LHCN-M2 (cell line): ENCODE measurements at places on chromosomes 16 and 17.

DNA sequence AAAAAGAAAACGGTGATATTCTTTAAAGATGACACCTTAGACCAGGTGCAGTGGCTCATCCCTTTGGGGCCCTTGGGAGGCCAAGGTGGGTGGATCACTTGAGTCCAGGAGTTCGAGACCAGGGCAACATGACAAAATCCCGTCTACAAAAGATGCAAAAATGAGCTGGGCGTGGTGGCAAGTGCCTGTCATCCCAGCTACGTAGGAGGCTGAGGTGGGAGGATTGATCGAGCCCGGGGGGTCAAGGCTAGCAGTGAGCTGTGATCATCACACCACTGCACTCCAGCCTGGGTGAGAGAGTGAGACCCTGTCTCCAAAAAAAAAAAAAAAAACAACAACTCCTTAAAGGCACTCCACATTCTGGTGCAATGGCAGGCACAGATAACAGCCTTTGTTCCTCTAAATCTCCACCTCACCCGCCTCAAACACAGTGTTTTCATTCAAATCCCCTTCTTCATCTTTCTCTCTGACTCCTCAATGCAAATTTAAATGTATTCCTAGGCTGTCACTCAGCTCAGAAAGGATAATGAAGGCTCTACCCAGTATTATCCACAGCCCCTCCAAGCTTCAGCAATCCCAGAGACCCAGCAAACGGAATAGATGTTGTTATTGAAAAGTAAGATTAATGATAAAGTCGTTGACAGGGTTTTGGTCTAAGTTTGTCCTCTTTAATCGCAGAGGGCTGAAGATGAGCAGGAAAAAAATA, 56.2 kb upstream of the CACNG5 start:
- no peak for DNase-seq

GRCh38 chr16:66618588-66619375, 14.3 kb downstream of the CMTM3 start:
- peak; percentile 95 for DNase-seq

DNA sequence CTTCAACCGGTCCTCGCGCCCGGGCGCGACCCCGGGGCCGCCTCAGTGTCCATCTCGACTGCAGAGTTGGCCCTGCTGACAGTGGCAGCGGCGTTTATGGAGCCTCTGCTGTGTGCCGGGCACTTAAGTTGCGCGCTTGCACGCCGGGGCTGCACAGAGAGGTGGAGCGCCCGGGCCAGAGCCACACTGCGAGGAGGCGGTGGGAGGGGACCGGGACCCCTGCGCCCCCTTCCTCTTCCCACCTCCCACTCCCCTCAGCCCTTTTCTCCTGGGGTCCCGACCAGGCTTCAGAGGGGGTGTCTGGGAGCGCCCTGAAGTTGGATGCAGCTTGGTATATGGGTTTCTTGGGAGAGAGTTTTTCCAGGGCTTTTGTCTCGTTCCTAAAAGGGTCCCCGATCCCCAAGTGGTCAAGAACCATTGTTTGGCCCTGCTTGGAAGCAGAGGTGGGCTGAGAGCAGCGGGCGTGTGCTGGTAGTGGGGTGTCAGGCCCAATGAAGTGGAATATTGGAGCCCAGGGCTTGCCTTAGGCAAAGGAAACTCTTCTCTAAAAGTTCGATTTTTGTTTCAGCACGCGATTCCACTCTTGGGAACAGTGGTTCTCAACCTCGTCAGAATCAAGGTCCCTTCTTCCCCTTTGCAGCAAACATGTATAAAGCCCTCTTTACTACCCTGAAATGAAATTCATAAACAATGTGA, 605 bp downstream of the MRTFB start:
- peak; percentile 22 for DNase-seq

GRCh38 chr16:79047337-79047736, 553.2 kb downstream of the MAF start:
- no peak for DNase-seq

DNA sequence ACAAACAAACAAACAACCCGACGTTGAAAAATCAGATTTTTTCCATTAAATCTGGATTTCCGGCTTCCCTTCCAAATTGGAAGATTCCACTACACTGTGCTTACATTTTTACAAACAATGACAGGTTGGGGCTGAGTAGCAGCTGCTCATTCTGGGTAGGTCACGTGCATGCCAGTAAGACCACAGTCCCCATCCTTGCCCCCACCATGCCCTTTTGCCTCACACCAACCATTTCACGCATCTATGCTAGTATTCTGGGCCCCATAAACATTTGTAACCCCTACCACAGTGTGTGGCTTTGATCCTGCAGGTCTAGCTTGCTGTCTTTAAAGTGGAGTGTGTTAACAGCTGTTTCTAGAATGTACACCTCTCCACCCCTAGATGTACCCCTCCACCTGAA, 366.1 kb downstream of the XYLT1 start:
- DNase-seq = peak; percentile 9

DNA sequence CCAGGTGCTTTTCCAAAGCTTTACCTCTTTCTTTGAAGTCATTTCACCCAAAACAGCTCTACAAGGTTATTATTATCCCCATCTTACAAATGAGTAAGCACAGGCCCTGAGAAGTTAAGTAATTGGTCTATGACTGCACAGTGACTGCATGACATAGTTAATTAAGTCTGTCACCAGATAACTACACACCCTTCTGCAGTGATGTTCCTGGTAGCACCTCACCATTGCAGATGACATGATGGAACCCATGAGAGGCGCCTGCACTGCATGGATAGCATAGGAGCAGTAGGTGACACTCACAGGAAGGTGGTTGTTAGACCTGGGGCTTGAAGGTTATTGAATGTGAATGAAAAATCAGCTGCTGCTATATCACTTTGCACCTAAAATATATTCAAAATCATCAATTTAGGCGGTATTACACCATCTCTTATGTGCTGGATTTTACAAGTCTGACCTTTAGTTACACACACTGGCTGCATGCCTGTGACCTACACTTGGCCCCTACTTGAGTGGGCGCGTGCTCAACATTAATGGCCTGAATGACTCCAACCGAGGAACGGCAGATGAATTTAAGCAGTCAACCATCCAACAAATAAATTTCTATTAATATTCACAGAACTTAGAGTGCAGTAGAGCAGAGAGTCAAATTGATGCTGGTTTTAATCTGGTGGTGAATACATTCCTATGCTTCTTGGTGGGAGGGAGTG, 239.6 kb downstream of the CDH11 start:
- DNase-seq = no peak

DNA sequence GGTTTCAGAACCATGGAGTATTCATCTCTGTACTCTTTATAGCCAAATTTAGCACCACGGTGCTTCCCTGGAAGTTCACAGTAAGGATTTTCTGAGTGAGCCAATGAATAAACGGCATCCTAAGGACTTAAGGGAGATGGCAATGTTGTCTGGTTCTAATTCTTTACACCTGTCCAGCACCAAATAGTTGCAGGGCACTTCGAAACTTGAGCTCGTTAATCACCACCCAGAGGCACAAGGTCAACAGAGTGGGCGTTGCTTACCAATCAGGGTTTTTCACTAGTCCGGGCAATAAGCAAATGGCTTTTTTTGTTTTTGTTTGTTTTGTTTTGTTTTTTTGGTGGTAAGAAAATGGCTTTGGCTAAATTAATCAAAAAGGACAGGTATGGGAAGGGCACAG, 28.2 kb upstream of the TMEM220 start:
- no peak for DNase-seq

- DNase-seq = no peak
Measured at GRCh38 chr16:56534847-56535383, 15.1 kb upstream of the BBS2 start.
